ENCODE measurements at places on chromosomes 7 and 10.
A peak's percentile ranks its signal among the peaks of the same experiment; 100 is the strongest.

DNA sequence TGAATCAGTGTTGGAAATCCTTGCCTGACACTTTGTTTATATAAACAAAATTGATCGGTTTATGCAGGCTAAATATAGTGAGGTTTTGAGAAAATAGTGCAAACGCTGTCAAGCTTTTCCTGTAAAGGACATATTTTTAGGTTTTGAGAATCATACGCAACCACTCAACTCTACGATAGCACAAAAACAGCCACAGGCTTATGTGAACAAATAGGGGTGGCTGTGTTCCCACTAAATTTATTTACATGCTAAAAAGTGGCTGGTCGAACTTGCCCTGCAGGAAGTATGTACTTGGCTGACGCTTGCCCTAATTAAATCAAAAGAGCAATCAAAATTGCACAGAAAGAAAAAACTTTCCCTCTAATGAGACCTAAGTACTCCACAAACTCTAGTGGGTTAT, 234.7 kb upstream of the CACNA2D1 start:
- DNase-seq, result no peak

DNA sequence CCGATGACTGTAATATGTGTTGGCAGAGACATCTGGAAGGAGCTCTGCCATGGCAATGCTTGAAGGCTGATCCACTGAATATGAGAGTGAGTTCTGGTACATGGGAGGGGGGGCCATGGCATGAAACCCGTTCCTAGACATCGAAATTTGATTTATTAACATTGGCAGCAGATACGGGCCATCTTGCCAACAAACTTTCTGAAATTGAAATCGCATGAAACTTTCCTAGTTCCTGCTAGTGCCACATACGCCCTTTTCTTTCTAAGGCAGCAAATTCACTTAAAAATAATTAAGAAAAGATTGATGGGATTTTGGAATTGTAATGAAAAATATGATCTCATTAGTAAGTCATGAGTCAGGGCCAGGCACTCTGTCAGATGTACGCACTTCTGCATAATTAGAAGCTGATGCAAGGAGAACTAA, 91.8 kb upstream of the KMT2C start:
- no peak for DNase-seq

DNA sequence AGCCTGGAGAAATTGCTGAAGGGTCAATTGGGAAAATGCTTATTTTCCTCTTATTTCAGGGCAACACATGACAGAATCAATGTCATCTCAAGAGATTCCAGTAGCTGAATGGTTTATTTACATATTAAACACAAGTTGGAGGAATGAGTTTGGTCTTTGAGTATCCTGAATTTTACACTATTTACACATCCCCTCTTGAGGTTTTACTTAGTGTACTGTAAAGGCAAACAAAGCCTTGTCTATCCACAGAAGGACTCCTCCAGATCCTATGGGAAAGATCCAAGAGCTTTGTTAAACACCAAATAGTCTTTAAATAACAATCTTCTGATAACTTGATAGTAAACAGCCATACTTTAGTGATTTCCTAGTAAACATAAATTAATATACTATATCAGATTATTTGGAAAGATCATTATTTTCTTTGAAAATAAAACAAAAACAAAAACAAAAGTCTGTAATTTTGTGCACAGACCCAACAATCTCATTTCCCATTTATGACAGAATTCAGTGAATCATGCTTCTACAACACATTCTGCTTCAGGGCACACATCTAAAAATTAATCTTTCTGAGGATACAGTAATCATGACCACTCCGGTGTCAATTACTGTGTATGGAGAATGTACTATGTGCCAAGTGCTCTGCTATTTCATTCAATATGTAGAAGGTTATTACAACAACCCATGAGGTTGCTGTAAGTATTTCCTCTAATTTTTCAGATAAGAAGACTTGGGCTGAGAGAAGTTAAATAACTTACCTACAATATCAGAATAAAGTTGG, 575.0 kb upstream of the LRRTM3 start:
- no peak for DNase-seq

- no peak for DNase-seq
These were observed 47.7 kb downstream of the EGFR start for GRCh38 chr7:55066524-55066923.

DNA sequence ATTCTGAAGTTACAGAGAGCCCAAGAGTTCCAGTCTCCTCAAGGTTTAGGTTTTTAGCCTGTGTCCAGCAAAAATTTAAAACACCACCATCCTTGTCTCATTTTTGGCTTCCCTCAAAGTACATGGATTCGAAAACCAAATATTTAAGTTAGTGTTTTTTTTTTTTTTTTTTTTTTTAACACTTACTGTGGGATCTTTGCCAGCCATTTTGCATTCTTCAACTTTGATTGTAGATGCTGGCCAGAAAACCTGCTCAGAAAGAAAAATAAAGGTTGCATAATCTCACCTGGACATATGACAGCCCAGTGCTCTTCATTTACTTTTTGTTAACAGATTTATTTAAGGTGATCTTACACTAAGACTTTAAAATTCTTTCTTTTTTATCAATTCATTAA, 91.6 kb downstream of the SEMA3C start:
- DNase-seq, result no peak

DNA sequence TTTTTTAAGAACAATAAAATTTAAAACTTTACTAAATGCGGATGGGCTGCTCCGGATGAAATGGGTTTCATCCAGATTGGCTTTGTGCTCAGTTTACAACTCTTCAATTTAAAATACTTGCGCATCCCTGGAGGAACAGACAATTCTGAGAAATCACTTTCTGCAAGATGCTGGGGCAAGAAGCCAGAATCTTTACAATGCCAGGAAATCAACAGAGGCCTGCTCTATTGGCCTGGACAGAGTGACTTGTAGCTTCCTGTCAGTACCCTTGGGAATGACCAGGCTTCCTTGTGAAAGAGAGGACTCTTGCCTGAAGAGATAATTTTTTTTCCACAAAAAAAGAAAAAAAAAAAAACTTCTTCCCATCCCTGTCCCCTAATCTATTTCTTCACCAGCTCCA, 3.9 kb upstream of the FAM13C start:
- no peak for DNase-seq

DNA sequence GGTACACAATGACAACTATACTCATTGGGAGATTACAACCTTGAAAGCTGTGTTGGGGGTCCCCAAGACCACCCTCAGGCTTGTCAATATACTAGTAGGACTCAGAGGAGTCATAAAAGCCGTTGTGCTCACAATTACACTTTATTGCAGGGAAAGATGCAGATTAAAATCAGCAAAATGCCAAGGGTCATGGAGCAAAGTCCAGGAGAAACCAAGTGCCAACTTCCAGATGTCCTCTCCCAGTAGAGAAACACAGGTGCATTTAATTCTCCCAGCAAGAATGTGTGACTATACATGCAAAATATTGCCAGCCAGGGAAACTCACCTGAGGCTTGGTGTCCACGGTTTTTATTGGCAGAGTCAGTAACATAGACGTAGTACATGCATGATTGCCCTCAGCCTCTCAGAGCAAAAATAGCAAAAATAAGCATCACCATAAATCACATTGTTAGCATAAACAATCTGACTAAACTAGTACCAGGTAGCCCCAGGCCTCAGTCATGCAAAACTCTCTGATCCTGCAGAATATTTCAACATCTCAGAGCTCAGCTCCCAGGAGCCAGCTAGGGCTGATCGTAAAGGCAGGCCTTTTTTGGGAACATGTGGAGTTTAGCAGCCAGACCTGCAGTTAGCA, 50.7 kb downstream of the VIM start:
- DNase-seq, result no peak

DNA sequence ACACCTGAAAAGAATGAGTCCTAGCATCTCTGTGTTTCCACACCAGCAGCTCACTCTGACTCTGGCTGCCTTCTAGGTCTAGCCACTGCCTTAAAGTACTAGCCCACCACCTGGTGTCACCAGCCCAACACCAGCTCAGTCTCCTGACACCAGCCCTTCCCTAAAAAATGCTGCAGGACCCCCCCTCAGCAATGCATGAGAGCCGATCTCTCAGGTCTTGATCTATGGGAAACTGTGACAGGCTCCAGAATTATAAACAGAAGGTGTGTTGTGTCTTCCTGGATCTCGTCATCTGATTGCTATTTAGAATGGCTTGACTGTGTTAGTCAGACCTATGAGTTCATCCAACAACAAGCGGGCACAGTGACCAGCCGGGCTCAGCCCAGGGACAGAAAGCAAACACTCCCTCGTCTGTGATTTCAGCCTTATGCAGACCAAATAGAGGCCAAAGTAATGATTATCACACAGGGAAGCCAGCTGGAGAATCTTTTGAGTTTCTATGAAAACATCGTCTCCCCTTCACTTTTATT, 66.6 kb downstream of the CUBN start:
- DNase-seq, result no peak

DNA sequence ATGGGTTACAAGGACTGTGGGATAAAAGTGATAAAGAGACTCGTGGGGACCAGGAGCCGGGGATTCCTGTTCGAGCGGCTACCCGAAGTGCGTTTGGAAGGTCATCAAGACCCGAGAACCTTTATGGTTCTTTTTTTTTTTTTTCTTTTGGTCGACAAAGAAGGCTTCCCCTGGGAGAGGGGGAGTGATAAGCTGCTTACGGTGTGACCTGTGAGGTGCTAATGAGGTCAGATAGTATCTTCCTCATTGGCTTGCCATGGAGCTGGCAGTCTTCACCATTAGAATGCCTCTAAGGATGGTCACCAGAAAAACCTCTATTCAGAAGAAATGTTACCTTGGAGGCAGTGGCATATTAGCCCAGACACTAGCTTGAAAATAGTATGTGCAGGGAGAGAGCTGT, 92.3 kb upstream of the STEAP4 start:
- no peak for DNase-seq

DNA sequence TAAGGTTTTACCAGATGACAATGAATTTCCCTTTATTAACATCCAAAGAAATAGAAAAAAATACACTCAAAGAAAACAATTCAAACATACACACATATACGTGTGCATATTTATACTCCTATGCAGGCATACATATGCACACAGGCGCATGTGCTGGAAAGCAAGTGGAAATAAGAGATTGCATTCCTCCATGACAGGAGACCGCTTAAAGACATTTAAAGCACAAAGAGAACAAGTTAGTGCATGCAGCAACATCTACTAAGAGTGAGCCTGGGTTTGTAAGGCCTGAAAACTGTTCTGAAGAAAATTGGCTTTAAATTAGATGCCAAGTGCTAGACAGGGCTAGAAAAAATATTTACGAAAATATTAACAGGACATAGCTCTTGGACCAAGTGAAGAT, 40.1 kb upstream of the PPP1R17 start:
- no peak for DNase-seq

DNA sequence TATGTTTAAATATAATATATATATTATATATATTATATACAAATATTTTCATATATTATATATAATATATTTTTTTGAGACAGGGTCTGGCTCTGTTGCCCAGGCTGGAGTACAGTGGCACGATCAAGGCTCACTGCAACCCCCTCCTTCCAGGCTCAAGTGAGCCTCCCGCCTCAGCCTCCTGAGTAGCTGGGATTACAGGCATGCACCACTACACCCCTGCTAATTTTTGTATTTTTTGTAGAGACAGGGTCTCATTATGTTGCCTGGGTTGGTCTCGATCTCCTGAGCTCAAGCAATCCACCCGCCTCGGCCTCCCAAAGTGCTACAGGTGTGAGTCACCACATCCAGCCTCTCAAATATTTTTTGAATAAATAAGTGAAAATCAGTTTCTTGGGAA, 215.5 kb downstream of the GATA3 start:
- DNase-seq, result no peak

DNA sequence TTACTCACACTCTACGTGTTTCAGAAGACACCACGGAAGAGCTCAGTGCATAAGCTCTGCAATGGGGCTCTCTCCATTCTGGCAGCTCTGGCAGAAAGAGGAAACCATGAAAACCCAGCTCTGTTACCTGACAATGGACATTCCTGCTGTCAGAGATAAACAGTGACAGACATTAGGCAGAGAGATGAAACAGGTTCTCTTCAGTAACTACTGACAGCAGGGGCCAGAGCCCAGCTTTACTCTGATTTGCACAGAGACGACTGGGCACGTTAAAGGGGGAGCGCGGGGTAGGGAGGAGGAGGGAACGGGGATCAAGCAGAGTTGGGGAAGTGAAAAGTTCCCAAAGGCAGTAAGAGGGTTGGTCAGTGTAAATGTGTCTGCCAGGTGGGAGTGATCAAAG, 206.1 kb downstream of the RAMP3 start:
- no peak for DNase-seq

DNA sequence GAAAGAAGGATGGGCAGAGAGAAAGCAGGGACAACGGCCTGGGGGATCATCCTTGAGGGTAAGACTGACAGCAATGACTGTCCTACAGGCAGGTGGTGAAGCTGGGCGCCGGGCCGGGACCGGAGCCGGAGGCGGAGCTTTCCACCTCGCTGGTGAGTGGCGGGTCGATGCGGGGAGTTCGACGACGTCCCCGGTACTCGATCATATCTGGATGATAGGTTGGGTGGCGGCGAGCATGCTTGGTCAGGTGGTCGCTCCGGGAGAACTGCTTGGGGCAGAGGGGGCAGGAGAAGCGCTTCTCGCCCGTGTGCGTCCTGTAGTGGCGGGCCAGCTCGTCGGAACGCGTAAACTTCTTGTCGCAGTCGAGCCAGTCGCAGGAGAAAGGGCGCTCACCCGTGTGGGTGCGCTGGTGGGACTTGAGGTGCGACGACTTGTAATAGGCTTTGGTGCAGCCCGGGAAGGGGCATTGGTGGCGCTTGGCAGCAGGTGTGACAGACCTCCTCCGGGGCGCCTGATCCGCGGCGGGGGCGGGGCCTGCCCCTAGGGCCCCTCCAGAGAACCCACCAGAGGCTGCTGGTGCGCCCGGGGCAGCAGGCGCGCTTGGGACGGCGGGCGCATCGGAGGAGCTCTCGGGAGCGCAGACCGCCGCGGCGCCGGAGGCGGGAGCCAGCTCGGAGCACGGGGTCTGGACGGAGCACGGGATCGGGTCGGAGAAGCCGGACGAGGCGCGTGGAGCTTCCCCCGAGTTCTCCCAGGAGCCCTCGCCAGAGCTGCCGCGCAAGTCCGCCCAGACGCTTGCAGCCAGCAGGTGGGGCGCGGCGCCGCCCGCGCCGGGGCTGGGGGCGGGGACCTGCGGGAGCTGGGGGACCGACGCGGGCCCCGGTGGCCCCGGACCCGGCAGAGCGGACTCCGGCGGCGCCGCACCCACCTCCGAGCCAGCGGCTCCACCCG, 752 bp downstream of the KLF14 start:
- peak; percentile 5 for DNase-seq

- DNase-seq, result no peak
These were observed 81.3 kb downstream of the SH2D4B start for GRCh38 chr10:80619036-80619435.

DNA sequence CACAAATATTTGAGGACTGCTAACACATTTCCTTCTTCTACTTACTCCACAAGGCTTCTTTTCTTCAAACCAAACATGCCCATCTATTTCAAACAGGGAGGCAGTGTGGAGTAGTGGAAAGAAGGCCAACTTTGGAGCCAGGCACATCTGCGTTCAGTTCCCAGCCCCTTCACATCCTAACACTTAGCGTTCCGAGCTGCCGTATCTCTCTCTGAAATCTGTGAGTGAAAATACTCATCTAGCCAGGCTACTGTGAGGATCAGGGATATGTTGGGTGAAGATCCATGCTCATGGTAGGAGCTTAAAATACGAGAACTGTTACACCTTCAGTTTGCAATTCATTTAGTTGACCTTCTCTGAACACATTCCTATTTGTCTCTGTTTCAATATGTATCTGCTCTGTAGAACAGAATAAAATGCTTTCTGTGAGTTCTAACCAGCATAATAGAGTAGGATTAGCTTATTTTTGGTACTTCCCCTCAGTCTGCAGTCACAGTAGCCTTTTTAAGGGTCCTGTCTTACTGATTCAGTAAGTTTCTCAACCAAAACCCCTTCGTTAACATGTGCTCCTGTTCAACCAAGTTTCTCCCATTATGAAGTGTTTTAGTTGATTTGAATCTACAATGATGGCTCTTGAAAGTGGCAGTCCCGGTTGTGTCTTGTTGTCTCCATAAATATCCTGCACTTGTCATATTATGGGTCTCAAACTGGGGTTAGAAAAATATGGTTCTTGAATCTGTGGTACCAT, 3.3 kb upstream of the MEST start:
- DNase-seq, result no peak
